ENCODE measurements at places on chromosomes 12 and 14.

- DNase-seq = peak; percentile 31
Observed at GRCh38 chr12:113422886-113423669, 898 bp downstream of the SDSL start.

- DNase-seq = no peak
Observed at GRCh38 chr12:13499008-13499407, 302.5 kb downstream of the EMP1 start.

DNA sequence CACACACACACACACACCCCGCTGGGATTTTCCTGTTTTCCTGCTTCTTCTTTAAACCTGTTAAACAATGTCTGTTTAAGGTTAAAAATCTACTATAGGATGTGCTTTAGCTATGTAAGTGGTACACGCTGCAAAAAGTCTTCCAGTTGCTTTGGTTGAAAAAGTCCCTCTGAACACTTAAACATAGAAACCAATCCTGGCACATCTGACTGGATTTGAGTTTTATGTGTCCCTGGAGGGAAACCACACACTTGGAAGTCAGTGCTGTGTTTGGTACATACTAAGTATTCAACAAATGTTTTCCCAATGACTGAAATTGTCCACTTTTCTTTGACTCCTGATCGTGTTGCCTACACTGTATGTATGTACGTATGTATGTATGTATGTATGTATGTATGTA lies 22.0 kb downstream of the CFL2 start:
- DNase-seq = no peak

DNA sequence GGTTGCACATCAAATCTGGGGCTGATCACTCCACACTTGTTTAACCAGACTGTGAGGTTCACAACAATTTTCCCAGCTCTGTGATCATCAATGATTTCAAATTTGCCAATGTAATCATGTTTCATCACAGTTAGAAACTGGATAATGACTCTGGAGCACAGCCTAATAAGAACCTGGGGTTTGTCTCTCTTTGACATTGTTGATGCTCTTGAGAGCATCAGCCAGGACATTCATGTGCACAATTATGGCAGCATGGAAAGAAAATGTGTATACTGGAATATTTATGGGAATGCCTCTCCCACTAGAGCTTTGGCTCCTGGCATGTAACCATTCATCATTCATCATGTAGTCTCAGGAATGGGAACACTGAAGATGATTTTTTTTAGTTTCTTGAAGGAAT lies 47.0 kb downstream of the SIX1 start:
- DNase-seq = no peak

DNA sequence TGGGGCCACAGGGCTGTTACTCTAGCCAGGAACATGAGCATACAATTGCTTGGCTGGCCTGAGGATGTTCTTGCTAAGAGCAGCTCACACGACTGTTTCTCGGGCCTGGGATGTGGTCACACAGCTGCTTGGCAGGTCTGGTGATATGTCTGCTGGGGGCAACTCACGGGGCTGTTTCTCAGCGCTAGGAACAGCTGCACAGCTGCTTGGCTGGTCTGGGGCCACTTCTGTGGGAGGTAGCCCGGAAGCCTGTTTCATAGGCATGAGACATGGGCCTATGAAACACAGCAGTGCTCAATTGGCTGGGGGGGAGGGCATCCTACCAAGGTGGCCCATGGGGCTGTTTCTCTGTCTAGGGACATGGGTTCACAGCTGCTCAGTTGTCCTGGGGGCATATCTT lies 73.4 kb upstream of the DDHD1 start:
- no peak for DNase-seq

- DNase-seq = no peak
Observed at GRCh38 chr14:50350975-50351374, 38.9 kb downstream of the DMAC2L start.

DNA sequence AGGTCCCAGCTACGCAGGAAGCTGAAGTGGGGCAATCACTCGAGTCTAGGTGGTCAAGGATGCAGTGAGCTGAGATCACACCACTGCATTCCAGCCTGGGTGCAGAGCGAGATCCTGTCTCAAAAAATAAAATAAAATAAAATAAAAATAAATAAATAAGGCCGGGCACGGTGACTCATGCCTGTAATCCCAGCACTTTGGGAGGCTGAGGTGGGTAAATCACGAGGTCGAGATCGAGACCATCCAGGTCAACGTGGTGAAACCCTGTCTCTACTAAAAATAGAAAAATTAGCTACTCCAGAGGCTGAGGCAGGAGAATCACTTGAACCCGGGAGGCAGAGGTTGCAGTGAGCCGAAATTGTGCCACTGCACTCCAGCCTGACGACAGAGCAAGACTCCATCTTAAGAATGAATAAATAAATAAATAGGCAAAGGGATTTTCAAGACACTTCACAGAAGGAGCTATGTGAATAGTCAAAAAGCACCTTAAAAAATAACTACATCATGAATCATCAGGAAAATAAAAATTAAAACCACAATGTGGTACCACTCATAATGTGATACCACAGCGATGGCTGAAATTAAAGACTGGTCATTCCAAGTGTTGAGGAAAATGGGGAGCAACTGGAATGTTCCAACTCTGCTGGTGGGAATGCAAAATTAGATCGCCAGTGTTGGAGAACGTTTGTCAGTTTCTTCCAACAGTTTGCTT lies 92.9 kb upstream of the TBX3 start:
- no peak for DNase-seq

GRCh38 chr14:92514844-92515514 lies 1.4 kb downstream of the RIN3 start:
- DNase-seq = no peak

DNA sequence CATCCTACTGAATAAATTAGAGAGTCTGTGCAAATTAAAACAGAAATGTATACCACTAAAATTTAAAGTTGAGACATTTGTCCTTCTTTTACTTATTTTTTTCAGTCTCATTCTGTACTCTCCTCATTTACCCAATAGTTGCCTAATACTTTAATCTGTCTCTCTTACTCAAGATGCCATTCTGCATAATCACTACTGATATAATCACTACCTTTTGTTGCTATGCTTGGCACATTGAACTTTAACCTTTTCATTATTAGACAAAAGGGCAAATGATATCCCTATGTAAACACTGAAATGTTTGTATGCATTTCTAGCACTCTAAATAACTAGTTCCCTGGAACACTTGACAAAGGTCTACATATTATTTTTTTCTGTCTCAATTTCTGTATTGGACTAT lies 1108.3 kb upstream of the FLRT2 start:
- no peak for DNase-seq

DNA sequence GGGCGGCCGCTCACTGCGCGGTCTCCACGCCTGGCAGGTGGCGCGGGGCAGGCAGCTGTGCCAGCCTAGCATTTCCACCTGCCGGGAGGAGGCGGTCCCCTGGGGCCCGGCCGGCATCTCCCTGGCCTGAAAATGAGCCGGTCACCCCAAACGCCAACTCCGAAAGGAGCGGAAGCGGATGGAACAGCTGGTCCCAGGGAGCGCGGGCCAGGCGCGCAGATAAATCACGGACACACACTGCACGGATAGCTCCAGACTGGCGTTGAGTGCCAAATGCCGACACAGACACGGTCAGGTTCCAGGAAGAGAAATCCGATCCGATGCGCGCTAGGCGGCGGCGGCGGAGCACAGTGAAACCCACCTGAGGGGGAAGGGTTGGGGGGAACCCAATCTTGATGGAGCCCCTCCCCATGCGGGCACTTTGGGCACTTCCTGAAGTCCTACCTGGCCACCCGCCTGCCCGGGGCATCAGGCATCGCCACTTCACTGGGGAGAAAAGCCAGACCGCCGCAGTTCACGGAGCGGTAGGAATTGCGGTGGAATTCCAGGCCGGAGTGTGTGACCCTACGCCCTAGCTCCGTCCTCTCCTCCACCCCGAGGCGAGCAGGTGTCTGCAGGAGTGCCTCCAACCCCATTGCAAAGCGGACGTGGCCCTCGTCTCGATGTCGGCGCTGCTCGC lies 624 bp upstream of the PLEKHD1 start:
- DNase-seq = no peak

GRCh38 chr14:85442996-85443395 lies 86.9 kb upstream of the FLRT2 start:
- no peak for DNase-seq

DNA sequence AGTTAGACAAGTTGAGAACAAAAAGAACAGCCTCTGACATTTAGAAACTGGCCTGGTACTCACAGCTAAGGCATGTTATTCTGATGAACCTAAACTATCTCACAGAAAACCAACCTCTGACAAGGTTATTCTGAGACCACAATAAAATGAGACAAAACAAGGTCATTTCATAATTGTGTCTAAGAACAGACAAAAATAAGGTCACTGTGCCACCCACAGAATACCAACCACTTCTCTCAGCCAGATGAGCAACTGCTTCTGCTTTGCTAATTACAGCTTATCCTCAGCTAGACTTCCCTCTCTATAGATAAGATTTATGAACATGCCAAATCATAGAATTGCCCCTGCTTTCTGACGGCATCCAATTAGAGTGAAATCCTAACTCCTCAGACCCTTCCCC lies 52.2 kb upstream of the CRACR2A start:
- no peak for DNase-seq

DNA sequence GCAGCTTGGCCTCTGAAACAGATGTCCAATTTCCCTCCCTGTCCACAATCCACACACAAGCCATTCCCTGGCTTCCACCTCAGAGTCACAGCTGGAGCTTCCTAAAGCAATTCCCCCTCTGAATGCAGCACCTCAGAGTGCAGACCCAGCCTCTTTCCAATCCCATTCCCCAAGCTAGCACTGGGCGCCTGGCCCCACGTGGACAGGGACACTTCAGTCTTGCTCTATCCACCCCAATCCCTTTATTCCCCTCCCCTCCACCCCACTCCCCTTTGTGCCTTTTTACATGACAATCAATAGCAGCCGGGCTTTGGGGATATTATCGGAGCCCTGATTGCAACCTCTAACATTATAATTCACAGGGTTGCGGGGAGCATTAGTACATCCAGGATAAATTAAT lies 292.6 kb downstream of the TTC8 start:
- no peak for DNase-seq

Measured in hematopoietic multipotent progenitor cell treated with erythropoietin and hydrocortisone succinate and interleukin-3 and kit ligand, for 4 days (in vitro differentiated cells).